ENCODE measurements at places on chromosomes 4 and X.

- no peak for DNase-seq
Observed at GRCh38 chrX:39204945-39205344, 403.7 kb downstream of the MID1IP1 start.

DNA sequence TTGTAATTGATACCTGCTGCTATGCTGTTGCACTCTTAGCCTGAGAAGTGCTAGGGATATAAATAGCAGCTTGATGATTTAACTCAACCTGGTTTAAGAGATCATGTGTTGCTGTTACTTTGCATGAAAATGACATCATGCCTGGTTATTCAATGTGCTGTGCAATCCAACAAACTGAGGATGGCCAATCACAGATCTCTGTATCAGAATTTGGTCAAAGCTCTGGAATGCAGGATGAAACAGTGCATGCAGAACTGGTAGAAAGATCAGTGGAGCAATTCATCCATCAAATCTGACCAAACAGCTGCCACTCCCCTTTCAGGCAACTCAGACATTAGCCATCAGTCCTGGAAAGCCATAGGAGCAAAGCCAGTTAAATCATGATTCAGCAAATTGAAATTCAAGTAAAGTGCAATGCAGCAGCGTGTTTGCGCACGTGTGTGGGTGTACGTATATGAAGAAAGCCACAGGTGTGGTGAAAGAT is 160.3 kb upstream of the RASGEF1B start:
- DNase-seq: no peak

- DNase-seq: no peak
Observed at GRCh38 chr4:70734168-70734954, 12.6 kb downstream of the RUFY3 start.

- no peak for DNase-seq
Observed at GRCh38 chr4:98746530-98746929, 88.1 kb upstream of the TSPAN5 start.

DNA sequence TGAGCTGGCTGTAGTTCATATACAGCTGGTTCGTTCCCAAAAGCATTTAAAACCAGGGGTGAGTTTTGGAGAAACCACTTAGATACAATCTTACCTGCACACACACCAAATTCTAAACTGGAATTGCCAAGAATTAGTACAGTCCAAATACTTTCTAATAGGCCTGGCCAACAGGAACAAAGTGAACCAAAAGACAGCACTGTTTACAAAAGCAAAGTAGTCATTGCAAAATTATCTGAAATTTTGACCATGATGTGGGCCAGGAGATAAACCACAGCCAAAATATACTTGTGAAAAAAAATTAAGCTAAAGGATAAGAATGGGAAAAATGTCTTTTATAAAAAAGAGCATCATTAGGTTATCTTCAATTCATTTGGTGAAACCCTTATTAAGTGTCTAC is 37.9 kb upstream of the NAP1L5 start:
- DNase-seq: no peak

DNA sequence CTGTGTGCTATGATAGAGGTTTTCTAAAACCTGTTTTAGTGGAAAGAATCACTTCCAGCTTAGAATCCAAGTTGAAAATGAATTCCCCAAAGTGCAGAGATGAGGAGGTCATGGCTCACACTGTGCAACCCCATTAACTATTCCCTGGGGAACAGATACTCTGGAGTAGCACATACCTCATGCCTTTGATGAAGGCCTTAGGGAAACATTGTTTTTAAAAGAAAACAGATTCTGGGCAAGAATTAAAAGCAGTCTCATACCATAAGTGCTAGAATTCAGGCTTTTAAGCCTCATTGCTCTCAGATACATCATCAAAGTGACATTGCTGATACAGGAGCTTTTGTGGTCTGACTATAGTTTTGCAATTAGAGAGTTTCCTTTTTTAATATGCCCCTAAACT is 115.1 kb downstream of the NDST4 start:
- no peak for DNase-seq

GRCh38 chr4:6855692-6856297 is 53.8 kb upstream of the TBC1D14 start:
- no peak for DNase-seq

- no peak for DNase-seq
Observed at GRCh38 chr4:48669086-48669485, 111.0 kb downstream of the FRYL start.

- no peak for DNase-seq
Observed at GRCh38 chr4:109026588-109026987, 263.7 kb upstream of the ETNPPL start.

GRCh38 chr4:42641161-42641560 is 15.7 kb downstream of the ATP8A1 start:
- no peak for DNase-seq

DNA sequence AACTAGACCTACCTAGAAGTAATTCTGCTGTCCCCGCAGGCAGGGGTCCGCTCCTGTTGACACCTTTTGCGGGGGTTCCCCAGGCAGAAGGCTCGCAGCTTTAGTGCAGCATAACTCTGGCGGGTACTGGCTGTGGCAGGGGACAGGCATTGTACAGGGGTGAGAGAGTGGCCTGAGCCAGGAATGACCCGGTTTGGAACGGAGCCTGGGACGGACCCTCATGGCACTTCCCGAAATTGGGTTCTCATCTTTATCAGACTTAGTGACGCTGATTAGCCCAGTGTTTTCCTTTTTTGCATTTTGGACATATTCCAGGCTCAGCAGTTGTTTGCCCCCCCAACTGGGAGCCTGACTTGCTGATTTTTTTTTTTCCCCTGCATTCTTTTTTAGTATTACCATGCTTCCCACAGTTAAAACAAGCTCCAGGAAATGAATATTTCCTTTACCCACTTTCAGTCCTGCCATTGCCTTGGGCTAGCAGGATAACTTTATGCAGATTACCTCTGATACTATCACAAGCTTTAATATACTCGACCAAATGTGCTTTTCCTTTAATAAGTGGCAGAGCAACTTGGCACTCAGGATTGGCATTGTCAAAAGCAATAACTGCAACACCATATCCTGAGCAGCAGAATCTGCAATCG is 55.8 kb upstream of the WDR1 start:
- DNase-seq: no peak

DNA sequence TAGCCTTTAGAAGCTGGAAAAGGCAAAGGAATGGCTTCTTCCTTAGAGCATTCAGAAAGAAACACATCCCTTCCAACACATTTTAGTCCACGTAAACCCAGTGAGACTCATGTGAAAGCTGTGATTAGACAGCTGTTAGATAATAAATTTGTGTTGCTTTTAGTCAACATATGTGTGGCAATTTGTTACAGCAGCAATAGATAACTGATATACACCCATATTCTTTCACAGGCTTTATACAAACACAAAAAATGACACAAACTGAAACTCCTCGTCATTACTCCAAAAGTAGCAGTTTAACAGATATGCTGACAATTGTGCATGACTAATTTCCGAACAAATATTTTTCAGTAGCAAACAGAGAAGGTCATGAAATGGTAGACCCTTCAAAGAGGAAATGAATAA is 65.3 kb downstream of the ANTXR2 start:
- DNase-seq: no peak

DNA sequence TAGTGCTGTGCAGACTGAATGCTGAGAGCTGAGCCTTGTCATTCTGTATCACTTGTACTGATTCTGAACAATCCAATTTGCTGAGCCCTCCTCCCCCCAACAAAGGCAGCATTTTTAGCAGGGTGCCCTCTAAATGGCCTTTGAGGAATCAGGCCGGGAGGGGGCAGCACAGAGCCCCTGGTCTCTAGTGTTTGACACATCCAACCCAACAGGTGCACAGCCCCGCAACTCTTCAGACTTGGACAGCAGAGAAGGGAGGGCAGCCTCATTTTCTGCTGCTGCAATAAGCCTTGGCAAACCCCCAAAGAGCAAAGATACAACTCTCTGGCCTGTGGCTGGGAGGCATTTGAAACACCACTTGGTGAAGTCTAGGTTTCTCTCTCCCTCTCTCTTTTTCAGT is 3.4 kb downstream of the ATP1B4 start:
- no peak for DNase-seq

GRCh38 chr4:128590773-128591172 is 218.7 kb upstream of the JADE1 start:
- DNase-seq: no peak

GRCh38 chr4:157655096-157655809 is 434.7 kb downstream of the GRIA2 start:
- no peak for DNase-seq

DNA sequence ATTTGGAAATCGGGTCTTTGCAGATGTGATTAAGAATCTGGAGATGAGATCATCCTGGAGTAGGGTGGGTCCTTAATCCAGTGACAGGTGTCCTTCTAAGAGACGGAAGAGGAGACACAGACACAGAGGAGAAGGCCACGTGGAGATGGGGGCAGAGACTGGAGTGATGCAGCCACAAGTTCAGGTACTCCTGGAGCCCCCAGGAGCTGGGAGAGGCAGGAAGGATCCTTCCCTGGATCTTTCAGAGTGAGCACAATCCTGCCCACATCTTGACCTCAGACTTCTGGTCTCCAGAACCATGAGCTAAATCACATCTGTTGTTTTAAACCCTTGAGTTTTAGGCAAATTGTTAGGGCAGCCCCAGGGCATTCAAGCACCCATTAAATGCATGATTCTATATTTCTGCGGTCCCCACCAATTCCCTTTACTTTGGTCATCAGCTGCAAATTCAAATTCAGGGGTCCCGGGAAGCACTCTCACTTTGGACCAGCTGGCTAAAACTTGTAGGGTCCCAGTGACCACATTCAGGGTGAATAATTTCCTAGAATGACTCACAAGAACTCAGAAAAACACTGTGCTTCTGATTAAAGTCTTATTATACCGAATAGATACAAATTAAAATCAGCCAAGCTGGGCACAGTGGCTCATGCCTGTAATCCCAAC is 12.8 kb upstream of the AKAP17A start:
- no peak for DNase-seq

DNA sequence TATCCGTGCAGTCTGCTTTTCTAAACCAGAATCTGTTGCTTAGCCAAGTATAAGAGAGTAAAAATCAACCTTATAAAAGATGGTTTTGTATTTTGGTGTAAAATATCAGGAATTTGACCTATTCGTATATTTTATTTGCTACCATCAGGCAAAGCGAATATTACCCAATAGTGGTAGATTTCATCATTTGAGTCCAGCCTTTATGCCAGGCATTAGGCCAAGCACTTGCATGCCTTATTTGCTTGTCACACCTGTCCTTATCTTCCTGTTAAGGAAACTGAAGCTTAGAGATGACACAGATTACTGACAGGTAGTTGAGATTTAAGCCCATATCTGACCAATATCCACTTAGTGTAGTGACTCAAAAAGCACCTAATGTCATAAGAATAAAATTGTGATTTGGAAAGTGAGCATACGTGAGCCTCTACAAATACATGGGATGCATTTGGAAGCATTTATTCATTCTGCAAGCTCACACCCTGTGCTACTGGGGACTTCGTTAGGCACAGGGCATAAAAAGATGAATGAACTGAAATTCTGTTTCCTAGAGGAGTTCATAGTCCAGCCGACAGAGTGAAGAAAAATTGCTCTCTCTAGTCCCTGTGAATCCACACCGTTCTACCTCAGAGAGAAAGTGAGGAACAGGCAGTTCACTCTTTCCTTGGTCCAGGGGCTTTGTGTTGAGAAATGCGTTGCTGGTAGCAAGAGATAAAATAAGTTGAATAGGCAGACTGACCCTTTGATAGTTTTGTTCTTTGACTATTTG is 2.3 kb upstream of the RNF212 start:
- DNase-seq: no peak

GRCh38 chrX:77404419-77404818 is 42.8 kb upstream of the FGF16 start:
- DNase-seq: no peak

GRCh38 chr4:10179957-10180602 is 63.5 kb upstream of the WDR1 start:
- no peak for DNase-seq

DNA sequence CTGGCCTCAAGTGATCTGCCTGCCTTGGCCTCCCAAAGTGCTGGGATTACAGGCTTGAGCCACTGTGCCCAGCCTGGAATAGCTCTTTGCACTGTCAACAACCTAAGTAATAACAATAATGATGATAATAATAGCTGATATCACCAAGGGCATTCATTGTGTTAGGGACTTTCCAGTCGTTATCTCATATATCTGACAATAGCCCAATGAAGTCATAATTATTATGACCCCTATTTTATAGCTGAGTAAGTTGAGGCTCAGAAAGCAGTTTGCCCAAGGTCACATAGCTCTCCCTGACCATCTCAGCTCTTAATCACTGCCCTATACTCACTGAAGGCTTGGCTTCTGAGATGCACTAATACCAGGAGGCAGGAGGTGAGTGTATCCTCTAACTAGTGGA is 18.7 kb upstream of the MAP7D3 start:
- DNase-seq: no peak

DNA sequence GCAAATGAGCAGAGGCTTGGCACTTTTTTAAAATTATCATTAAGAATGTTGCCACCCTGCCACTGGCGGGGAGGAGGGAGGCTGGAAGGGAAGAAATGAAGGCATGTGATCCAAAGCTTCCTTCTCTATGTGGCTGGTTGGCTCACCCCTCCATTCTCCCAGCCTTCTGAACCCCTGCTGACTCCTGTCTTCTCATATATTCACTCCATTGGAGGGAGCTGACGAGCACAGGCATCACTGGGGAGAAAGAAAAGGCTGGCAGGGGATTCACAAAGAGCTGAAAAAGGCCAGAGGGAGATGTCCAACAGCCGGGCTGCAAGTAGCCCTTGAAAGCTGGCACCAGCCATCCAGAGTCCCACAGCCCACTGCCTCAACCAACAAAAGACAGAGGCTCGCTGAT is 495.6 kb downstream of the BCOR start:
- DNase-seq: no peak

GRCh38 chrX:152819732-152820131 is 10.8 kb downstream of the CETN2 start:
- no peak for DNase-seq

- no peak for DNase-seq
Observed at GRCh38 chr4:2079926-2080325, 20.8 kb downstream of the NAT8L start.

GRCh38 chr4:32564626-32565025 is 1844.5 kb downstream of the PCDH7 start:
- DNase-seq: no peak

DNA sequence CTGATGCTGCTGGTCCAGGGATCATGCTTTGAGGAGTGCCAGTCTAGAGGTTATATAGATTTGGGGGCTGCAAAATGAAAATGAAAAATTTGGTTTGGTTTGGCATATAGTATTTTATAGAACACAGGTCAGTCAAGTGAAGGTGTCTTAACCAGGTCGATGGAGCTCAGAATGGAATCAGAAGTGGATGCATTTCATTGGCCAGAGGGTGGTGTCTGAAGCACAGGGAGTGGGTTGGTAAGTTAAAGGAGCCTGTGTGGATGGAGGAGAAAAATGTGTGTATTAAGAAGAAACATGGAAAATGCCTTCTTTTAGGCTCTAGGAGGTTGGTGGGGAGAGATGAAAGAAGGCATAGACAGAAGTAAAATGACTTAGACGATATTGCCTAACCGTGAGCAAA is 8.6 kb downstream of the GALNT7 start:
- no peak for DNase-seq

GRCh38 chr4:16250661-16251365 is 24.5 kb upstream of the TAPT1 start:
- no peak for DNase-seq

- no peak for DNase-seq
Observed at GRCh38 chr4:88212253-88212561, 53.8 kb upstream of the ABCG2 start.
